ENCODE measurements at places on chromosomes 1 and 21. TPM values are rescaled to one million over a fixed set of nuclear protein-coding genes. Genes with fewer than 3 reads are reported as not detected.

TTLL7 gene
- 26.1 TPM for total RNA-seq

TAS1R1 gene
- total RNA-seq: not detected

SLC25A24 gene
- 39.4 TPM for total RNA-seq

FMO1 gene
- total RNA-seq: 3.9 TPM
